ENCODE measurements at places on chromosomes 6 and 20.

GRCh38 chr6:170288091-170288631, 2.7 kb downstream of the DLL1 start:
- no peak for DNase-seq

DNA sequence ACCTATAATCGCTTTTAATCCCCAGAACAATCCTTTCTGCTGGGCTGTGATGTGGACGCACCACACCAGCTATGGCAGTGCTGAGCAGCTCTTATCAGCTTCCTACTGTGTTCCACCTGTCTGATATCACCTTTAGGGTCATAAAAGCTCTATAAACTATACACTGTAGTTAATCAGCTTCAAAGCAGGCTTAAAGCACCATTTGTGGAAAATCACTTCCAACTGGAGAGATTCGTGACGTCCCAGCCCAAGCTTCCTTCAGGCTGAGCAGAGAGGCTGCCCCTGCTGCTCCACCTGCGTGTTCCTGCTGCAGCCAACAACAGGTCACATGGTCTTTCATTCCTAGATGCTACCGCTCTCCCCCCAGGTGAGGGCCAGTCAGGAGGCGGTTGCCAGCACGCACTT, 156.5 kb downstream of the SMOC2 start:
- DNase-seq, result no peak

DNA sequence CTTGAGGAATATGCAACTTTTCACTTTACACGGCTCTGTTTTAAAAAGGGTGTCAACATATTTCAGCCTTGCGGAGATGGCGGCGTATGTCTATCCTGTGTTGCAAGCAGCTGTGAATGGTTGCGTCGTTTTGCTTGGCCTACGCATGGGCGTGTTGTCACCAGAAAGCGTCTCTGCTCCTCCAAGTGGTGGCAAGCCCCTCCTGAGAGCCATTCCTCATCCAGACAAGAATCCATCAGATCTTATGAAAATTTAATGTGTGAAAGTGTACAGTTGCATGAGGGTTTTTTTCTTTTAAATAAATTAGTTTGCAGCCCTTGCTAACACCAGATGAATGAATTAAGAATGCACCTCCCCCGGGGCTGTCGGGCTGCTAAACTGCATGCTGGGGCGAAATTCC, 114.4 kb downstream of the PHACTR3 start:
- no peak for DNase-seq

GRCh38 chr6:2047855-2048254, 197.6 kb downstream of the GMDS start:
- DNase-seq, result no peak

- DNase-seq, result no peak
These were observed 42.5 kb downstream of the ATP9A start for GRCh38 chr20:51725584-51726176.

GRCh38 chr6:30684386-30685156, 1.9 kb downstream of the PPP1R18 start:
- DNase-seq, result peak; percentile 72

GRCh38 chr6:130115036-130115435, 96.7 kb downstream of the L3MBTL3 start:
- peak; percentile 60 for DNase-seq

DNA sequence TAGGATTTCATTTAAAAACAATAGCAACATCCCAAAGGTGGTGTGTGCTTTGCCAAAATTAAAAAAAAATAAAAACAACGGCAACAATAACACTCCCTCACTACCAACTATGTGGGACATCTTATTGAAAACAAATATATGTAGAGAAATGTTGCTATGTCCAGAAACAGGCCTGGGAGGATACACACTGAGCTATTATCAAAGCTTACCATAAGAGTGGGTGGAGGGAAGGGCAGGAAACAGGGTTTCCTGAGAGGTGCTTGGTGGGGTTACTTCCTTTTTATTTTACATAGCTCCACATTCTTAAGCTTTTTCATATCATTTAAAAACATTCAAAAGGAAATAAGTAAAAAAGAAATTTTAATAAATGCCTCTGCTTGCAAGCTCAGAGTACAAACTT, 150.0 kb upstream of the RIPOR2 start:
- DNase-seq, result no peak

Data from GM13976 (cell line).